Cortex of kidney (tissue), 1 donor: ENCODE measurements at places on chromosomes 13 and 19.

GRCh38 chr13:75299913-75300862 is 181.8 kb downstream of the TBC1D4 start:
- no peak for DNase-seq

DNA sequence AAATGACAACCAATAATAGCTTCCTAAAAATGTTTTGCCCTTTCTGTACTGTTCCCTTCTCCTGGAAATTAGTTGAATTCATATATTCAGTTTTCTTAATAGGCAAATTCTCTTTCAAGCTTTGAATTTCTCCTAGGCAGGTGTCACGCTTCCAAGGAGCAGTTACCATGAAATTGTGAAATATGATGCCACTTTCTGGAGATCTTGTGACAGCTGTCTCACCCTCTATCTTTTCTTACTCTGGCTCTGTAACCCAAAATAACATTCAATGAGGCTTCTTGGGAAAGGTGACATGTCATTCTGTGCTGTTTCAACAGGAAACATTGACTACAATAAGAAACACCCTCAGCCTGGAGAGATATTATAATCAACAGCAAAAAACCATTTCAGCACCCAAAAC is 80.3 kb upstream of the MRI1 start:
- no peak for DNase-seq

- DNase-seq, result no peak
These were observed 432.1 kb downstream of the TBC1D4 start for GRCh38 chr13:75049735-75050335.

DNA sequence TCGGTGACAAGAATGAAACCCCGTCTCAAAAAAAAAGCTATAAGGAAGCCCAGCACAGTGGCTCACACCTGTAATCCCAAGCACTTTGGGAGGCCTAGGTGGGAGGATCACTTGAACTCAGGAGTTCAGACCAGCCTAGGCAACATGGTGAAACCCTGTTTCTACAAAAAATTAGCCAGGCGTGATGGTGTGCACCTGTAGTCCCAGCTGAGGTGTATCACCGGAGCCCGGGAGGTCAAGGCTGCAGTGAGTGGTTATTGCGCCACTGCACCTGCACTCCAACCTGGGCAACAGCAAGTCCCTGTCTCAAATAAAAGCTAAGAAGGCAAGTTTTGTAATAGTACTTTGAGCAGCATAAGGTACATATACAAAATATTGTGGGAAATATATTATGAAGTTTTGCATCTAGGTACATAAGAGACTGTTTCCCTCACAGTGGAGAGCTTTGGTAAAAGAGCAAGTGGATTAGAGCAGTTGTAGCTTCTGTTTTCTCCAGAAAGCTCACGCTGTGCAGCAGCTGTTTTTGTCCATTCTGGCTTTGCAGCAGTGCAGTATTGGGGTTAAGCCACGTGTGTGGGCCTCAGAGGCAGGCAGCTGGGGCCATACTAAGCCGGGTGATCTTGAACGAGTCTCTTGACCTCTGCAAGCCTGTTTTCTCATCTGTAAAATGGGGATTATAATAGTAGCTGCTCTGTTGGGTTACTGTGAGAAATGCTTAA is 35.4 kb downstream of the ARHGAP35 start:
- no peak for DNase-seq

GRCh38 chr19:23779645-23780044 is 21.0 kb upstream of the ZNF681 start:
- no peak for DNase-seq

DNA sequence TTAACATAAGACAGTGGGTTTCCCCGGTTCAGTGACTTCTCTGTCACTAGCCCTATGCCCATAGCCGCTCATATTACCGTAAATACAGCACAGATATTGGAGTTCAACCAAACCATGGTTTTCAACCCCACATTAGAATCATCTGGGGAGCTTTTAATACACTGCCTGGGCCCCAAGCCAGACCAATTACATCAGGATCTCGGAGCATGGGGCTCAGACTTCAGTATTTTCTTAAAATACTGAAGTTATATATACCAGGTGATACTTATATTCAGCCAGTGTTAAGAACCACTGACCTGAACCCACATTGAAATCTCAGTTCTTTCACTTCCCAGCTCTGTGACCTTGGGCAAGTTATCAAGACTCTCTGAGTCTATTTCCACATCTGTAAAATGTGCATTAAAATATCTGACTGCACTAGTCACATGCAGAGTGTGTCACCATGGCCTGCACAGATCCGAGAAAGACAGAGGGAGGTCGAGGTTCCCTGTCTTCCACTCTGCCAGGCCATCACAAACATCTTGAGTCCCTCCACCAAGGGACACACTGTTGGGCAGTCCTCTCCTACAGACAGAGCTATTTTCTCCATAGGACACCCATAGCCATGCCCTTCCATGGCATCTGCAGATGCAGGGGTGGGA is 32.2 kb upstream of the IPO5 start:
- no peak for DNase-seq

DNA sequence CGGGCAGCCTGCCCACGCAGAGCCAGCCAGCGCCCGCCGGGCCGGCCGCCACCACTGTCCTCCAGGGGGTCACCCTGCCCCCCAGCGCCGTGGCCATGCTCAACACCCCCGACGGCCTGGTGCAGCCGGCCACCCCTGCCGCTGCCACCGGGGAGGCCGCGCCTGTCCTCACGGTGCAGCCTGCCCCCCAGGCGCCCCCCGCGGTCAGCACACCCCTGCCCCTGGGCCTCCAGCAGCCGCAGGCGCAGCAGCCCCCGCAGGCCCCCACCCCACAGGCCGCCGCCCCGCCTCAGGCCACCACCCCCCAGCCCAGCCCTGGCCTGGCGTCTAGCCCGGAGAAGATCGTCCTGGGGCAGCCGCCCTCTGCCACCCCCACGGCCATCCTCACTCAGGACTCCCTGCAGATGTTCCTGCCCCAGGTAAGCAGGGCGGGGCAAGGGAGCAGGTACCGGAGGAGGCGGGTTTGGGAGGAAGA is 32.3 kb upstream of the EHD2 start:
- DNase-seq, result no peak
